ENCODE measurements at places on chromosomes 4 and X.
A peak's percentile ranks its signal among the peaks of the same experiment; 100 is the strongest.

DNA sequence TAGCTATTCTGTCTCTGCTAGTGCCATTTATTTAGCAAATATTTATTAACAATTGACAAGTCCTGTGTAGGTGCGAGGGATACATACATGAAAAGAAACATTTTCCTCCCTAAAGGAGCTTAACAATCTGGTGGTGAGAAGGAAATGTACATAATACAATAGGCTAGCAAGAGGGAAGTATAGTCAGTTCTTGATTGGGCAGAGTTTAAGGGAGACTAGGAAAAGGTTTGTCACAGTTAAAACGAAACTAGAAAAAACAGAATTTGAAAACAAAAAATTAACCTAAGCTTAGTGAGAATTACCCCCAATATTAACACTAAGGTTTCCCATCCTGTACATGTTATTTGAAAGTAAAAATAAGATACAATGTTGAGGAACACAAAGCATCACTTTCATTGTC, 8.6 kb upstream of the MAML3 start:
- DNase-seq: no peak

GRCh38 chr4:92232566-92232965, 71.2 kb upstream of the GRID2 start:
- DNase-seq: no peak

- DNase-seq: peak; percentile 88
Measured at GRCh38 chr4:171025776-171026175, 787.4 kb upstream of the GALNTL6 start.

DNA sequence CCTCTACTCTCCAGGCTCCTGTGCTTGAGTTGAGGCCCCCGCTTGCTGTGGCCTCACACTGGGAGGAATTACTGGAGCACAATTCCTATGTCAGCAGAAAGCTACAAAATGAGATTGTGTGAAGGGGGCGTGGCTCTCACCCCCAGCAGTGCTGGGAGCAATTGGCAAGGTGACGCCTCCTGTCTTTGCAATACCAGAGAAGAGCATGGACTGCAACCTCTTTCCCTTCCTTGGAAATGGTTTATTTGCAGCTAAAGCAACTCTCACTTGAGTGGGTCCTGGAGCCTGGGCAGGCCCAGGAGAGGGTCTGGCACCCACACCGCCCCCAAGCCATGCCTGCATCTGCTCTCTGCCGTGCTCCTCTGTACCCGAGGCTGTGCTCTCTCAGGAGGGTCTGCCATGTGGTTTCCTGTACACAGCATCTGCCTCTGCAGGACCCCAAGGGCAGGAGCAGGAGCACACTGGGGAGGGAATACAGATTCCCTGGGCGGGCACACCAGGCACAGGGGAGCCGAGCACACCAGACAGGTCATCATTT, 32.9 kb upstream of the HGFAC start:
- no peak for DNase-seq

GRCh38 chr4:3334316-3334715, 41.5 kb downstream of the RGS12 start:
- no peak for DNase-seq

DNA sequence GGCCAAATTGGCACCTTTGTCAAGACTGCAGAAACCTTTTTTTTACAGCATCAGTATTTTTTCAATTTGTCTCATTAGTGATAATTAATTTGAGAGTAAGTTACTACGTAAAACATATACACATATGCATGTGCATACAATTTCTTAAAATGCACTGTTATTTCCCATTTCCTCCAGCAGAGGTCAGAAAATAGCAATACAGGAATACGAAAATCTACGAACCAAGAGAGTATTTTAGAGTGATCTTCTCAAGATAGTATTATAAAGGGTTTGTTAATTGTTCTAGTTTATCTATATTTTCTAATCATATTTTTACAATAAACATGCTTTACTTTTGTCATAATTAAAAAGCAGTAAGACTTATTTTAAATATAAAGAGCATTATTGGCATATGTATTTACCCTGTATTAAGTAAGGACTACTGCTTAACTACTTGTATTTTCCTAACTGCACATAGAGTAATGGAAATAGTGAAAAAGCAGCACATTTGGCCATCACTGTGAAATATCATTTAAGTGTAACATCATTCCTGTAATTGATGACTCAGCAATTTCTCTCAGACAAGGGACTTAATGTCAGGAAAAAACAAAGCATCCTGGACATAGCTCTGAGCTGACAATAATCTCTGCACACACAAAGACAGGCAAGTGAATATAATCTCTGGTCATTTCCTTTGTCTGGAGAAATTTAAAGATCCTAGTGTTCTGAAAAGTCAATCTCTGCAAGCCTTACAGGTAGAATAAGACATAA, 45.6 kb downstream of the MAOB start:
- no peak for DNase-seq
